ENCODE measurements at places on chromosomes 16 and 17.

GRCh38 chr17:39318636-39319035 is 82.8 kb downstream of the FBXL20 start:
- DNase-seq: no peak

GRCh38 chr17:73508057-73508930 is 136.0 kb downstream of the SDK2 start:
- no peak for DNase-seq

GRCh38 chr17:45101546-45101882 is 30.8 kb downstream of the PLCD3 start:
- DNase-seq: no peak

DNA sequence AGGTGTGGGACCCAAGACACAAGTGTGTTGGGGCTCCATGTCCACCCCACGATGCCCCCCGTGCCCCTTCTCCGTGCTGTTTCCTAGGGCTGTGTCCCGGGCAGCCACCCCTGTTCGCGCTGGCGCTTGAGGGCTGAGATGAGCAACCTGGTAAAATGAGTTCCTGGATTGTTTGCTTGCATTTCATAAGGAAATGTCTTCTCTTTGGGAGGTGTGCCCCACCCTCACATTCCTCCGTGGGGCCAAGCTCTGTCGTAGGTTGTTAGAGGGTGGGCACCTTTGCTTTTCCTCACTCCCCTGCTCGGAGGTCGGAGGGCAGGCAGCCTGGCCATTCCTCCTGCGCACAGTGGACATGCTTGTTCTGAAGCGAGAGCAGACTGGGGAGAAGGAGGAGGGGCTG is 171.3 kb upstream of the CHMP6 start:
- DNase-seq: peak; percentile 25

DNA sequence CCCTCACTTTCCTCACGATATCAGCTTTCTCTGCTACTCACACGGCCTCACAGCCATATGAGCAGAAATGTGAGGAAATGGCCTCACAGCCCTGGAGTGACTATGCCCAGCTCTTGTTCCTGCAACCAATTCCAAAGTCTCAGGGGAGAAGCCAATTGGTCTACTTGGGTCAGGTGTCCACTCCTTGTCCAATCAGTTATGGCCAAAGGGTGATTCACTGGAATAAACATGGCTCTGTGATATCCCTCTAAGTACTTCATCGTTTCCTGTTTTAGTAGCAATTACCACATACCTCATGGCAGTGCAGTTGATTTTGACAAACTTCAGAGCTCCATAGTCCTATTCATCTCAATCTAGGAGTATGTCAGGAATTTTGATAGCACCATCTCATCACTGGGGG is 195.4 kb downstream of the KATNIP start:
- no peak for DNase-seq

DNA sequence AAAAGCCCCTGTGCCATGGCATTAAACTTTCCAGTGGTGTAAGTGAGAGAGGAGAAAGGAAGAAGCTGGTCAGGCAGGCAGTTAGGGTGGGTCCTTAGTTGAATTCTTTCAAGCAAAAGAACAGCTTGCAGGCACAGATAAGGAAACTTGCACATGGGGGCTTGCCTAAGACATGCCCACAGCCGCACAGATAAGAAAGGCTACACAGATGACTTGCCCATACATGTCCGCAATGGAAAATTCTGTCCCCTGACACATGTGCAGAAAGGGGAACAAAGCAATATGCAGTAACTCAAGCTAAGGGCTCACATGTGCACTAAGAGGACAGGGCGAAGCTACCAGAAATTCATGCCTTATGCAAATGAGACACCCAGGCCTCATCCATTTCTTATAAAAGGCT is 69.9 kb downstream of the GSG1L start:
- no peak for DNase-seq

DNA sequence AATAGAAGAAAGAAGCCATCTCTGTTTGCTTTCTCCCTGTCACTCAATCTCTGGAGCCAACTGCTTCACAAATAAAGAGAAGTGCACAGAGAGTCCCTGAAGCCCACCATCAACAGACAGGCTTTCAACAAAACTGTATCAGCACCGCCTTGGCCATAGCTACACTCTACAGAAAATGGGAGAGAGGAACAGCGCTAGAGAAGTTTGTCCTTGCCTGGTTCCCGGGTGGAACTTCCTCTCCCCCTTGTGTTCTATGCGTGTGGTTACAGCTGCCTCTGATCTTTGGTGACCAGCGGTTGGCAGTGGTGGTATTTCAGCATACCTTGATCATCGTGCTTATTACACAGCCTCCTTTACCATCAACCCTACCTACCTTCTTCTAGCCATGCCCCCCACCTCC is 91.4 kb upstream of the CCL2 start:
- no peak for DNase-seq

DNA sequence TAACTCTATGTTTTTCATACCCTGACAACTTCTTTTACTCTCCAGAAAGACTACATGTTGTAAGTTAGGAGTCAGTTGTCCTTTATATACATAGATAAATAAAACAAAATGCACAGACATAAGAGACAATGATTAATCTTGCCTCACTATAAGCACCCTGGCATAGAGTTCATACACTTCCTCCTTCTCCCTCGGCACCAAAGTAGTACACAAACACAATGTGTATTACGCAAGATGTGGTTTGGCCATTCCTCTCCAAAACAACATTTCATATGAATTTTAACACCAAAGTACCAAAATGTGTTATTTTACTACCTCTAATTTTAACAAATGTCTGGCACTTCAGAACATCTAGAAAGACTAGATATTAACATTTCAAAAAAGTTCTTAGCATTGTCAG is 17.2 kb upstream of the SLFN11 start:
- DNase-seq: no peak

GRCh38 chr16:27414788-27415431 is 12.9 kb downstream of the IL21R start:
- DNase-seq: no peak

DNA sequence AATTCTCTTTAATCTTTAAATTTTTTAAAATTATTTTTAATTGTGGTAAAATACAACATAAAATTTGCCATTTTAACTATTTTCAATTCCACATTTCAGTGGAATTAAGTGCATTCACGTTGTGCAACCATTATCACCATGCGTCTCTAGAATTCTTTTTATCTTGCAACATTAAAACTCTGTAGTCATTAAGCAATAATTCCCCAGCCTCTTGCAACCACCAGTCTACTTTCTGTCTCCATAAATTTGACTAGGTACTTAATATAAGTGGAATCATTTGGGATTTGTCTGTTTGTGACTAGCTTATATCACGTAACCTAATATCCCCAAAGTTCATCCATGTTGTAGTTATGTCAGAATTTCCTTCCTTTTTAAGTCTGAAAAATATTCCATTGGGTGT is 79.1 kb downstream of the TAOK1 start:
- DNase-seq: no peak

DNA sequence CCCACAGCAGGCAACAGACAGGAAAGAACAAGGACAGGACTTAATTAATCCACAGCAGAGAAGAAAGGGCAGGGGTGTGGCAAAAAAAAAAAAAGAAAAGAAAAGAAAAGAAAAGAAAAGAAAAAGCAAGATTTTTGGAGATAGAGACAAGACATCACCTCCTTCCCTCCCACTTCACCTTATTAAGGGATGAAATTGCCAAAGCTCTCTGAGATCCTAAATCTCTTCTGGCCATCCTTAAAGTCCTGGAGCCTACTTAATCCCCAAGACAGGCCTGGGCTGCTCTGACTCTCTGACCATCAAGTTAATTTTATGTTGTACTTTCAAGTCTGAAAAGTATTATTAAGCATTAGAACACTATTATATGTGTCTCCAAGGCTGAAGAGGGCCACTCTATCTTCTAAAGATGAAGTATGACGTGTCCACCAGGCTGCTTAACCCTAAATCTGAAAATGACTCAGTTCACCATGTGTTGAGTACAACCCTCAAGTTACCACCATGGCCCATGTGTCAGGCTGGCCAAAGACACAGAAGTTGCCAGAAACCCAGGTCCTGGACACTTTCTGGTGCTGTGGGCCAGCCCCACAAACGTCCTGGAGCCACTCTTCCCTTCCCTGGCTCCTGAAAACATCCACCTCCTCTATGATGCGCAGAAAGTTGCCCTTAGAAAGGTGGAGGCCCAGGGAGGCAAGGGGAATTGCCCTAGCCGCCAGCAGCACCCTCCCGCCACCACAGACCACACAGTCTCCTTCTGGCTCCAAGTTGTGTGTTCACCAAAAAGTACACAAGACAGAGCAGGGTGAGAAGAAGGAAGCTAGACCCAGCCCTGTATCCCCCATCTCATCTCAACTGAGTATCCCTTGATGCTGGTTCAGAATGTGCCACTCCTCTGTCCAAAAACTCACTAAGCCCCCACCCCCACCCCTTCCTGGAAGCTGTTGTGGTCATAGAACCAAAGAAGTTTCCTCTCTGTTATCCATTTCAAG is 2.7 kb downstream of the SOCS1 start:
- DNase-seq: no peak

DNA sequence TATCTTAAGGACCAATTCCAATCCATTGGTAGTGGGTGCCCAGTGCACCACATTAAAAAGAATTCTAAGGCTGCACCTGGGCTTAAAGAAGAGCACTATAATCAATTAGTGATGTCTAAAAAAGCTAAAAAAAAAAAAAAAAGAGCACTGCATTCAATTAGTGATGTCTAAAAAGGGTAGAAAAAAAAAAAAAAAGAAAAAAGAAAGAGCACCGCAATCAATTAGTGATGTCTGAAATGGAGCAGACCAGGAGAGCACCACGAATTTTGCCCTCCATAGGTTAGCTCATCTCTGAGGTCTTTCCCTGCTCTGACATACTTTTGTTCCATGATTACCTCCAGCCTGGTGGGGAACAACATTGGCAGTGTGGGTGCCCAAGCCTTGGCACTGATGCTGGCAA is 18.9 kb upstream of the CYLD start:
- DNase-seq: no peak

DNA sequence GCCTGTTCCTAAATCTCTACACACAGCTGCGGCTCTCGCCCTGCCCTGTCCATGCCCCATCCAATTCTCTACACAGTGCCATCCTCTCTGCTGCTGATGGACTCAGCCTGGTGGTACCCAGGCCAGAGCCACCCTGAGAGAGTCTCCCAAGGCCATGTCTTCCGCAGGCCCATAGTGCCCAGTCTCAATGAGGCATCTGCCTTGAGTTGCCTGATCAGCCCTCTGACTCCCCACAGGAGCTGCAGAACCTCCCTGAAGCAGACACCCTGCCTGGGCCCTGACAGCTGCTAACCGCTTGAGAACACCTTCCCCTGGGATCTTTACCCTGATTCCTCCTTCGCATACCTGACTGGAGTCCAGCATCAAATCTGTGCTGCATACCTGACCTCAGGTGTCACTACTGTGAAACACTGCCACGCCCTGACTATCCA is 13.3 kb downstream of the TSPOAP1 start:
- DNase-seq: no peak

- DNase-seq: no peak
These were observed 4.1 kb downstream of the CARD14 start for GRCh38 chr17:80173916-80174315.

DNA sequence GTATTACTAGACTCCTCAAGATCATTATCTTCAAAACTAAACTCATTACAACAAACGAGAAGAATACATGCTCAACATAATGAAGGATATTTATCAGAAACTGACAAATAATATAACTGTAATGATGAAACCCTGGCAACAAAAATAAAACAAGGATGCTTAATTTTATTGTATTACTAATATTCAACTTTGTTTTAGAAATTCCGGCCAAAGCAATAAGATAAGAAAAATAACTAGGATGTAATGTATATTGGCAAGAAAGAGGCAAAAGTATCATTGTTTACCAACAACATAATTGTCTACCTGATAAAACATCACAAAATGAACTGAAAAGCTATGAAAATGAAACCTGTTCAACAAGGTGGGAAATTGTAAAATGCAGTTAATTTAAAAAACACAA is 588.3 kb upstream of the ZFHX3 start:
- no peak for DNase-seq

GRCh38 chr17:77358801-77359200 is 218.0 kb downstream of the SEC14L1 start:
- no peak for DNase-seq

DNA sequence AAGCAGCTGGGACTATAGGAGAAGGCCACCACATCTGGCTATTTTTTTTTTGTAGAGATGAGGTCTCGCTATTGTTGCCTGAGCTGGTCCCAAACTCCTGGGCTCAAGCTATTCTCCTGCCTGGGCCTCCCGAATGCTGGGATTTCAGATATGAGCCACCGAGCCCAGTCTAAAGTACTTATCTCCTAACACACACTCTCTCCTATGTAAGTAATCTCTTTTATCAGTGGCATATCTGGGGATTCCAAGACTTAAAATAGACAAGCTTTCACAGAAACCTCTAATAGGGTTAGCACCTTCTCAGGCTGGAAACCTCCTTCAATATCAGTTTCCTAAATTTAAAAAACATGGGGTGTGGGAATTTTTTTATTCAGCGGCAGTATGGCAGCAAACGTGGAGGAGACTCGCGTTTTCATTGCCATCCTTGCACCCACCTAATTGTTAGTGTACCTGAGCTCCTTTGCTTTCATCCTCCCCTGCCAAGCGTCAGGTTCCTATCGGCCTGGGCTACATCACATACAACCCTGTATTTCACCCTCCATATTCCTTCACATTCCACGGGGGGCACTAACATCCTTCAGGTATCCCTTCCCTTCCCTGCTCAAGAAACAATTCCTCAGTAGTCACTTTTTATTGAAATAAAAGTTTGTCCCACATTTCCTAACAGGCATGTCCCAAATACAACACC is 1.1 kb downstream of the EZH1 start:
- DNase-seq: no peak

DNA sequence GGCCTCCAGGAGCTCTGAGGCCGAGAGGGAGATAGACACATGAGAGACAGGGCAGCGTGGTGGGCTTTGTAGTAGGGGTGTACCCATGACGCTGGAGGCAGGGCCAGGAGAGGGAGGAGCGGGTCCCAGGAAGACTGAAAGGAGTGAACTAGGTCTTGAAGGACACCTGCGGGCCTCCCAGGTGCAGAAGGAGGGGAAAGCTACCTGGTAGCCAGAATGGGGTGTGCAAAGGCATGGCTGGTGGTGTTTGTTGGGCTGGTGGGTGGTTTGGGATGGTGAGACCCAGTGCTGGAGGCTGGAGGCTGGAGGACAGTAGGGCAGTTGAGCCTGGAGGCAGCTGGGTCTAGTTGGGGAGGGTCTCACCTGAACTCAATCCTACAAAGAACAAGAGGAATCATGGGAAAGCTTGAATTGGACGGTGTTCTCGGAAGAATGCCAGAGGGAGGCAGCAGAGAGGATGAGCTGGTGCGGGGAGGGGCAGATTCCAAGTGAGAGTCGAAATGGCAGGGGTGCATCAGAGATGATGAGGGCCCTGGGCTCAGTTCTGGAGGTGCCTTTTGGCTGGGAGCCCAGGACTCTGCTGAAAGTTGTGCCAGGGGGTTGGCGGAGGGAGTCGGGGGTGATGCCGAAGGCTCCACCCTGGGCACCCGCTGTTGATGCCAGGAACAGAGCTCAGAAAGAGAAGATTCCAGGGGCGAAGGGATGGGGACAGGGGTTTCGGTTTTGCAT is 21.2 kb downstream of the C1QTNF1 start:
- no peak for DNase-seq

DNA sequence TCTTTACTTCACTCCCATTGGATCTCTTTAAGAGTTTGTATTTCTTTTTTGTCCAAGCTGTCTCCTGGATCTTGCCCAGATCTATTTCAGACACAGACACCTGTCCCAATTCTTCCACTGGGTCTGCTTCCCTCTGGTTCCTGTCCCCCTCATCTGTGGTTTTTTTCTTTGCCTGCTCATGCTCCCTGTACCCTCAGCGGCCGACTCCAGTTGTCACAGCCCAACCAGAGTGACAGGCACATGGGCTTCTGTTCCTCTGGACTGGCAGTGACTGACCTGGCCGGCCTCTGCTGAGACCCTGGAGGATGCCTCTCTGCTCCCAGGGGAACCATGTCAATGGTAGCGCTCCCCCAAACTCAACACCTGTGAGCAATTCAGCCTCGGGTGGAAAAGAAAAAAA is 142.6 kb downstream of the WSCD1 start:
- DNase-seq: no peak

All from large intestine (tissue), 12 donors.